A549 treated with ZK216348 at 1 μM for 4 hours (cell line): ENCODE measurements at places on chromosomes 11 and 22. TPM values are rescaled to one million over a fixed set of nuclear protein-coding genes. Genes with fewer than 3 reads are reported as not detected.

The SLC22A25 gene
- not detected in 5 replicates for total RNA-seq

The UVRAG gene
- total RNA-seq: 8.6 to 12.2 TPM (median 9.8 TPM) in 5 replicates

The TENM4 gene
- total RNA-seq: 0.14 to 0.20 TPM in 2 of 5 replicates, not detected in the others

The ETS1 gene
- total RNA-seq: 26.4 to 36.4 TPM (median 34.8 TPM) in 5 replicates

The OR51B4 gene
- not detected in 5 replicates for total RNA-seq

The FADS3 gene
- total RNA-seq: 42.9 to 73.0 TPM (median 68.0 TPM) in 5 replicates

The POTEH gene
- total RNA-seq: not detected in 5 replicates

The CD6 gene
- 0.08 to 0.38 TPM (median 0.24 TPM) in 4 of 5 replicates, not detected in the other for total RNA-seq

The AP1B1 gene
- total RNA-seq: 19.3 to 28.3 TPM (median 28.0 TPM) in 5 replicates

The NNMT gene
- total RNA-seq: 269 to 383 TPM (median 352 TPM) in 5 replicates

The SLC1A2 gene
- 0.05 to 0.32 TPM (median 0.09 TPM) in 4 of 5 replicates, not detected in the other for total RNA-seq

The GALNT18 gene
- 18.4 to 28.2 TPM (median 23.4 TPM) in 5 replicates for total RNA-seq

The DDX6 gene
- total RNA-seq: 17.8 to 40.6 TPM (median 25.9 TPM) in 5 replicates

The CEP126 gene
- total RNA-seq: 2.8 to 3.8 TPM (median 3.4 TPM) in 5 replicates

The OR56A1 gene
- total RNA-seq: not detected in 5 replicates

The NEAT1 gene
- total RNA-seq: 137 to 311 TPM (median 219 TPM) in 5 replicates

The OR10D3 gene
- total RNA-seq: not detected in 5 replicates
